ENCODE measurements at places on chromosomes 2 and 18. TPM values are rescaled to one million over a fixed set of nuclear protein-coding genes. Genes with fewer than 3 reads are reported as not detected.

The DAW1 gene
- not detected for polyA plus RNA-seq

The MDH1B gene
- polyA plus RNA-seq, result 0.76 TPM

The STPG4 gene
- polyA plus RNA-seq, result 0.06 TPM

The GKN1 gene
- polyA plus RNA-seq, result not detected

The CCDC150 gene
- polyA plus RNA-seq, result 2.1 TPM

The ZAP70 gene
- polyA plus RNA-seq, result 0.10 TPM

GRCh38 chr2:160687629-160688028 is 194.0 kb upstream of the RBMS1 start:
- no peak for DNase-seq

DNA sequence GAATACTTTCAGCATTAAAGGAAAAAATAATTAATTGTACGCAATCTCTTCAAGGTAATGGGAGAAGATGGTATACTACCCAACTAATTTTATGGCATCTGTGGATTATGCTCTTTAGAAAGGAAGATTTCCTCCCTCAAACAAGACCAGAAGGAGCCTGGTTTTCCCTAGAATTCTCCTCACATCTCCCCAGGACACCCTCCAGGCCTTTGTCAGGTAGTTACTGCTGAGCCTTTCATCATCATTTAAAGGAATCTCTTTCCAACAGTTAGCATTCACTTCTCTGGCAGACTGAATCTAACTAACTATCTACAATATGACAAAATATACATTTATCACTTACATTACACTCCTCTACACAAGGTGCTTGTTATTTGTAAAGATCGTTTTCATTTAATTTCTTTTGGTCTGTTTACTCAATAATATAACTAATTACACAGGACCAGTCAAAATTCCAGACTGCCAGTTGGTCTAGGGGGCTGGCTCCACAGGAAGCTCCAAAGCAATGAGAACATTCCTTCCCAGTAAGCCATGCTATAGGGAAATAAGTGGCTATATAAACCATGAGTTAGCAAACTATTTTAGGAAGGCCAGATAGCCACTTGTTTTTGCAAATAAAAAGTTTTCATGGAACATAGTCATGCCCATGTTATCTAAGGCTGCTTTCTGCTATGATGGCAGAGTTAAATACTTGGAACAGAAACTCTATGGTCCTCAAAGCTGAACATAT is 19.1 kb downstream of the ZNF24 start:
- no peak for DNase-seq

DNA sequence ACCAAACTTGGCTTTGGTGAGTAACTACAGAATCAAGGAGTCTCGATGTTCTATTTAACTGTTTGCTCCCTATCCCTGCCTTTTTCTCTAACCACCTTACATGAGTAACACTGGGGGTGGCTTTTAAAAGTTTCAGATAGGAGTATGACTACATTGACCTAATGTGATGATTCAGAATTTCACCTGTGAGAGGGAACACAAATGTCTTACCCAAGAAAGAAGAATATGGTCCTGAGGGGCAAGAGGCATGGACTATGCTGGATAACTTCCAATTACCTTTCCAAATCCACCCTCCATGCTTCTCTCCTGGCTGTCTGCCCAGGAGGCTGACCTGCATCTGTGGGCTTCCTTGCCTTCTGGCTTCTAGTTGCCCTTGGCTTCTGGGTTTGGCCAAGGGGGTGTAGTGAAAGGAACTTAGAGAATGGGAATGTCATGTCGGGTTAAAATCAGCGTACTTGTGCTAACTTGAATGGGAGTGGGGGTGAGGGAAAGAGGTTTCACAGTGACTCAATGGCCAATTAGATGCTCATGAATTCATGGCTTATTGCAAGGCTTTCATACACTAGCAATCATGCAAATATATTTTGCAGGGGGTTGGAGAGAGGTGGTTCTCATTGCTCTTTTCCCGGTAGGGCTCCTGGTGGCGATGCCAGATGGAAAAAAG is 5.3 kb upstream of the IL36G start:
- no peak for DNase-seq

GRCh38 chr2:144165599-144166250 is 354.2 kb downstream of the ZEB2 start:
- DNase-seq, result peak; percentile 35

- no peak for DNase-seq
Observed at GRCh38 chr2:224208007-224208406, 168.9 kb upstream of the SERPINE2 start.

- no peak for DNase-seq
Observed at GRCh38 chr2:10241641-10242430, 60.9 kb upstream of the HPCAL1 start.

All from BJ (cell line).